ENCODE measurements at places on chromosomes 3 and 15.

DNA sequence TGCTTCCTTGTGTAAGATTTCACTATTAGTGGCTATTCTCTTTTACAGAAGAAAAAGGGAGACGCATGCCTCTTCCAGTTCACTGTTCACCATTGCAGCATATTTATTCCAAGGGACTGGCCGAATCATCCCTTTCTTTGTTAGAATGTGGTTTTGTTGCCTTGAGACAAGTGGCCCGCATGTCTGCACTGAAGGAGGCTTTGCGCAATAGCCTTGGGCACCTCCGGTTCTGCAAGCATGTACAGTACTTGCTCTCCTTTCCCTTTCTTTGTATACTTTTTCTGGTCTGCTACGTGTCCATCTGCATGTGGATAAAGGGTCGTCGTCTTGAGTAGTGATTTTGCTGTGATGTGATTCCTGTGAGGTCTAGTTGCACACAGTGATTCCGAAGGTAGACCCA, 43.0 kb downstream of the FLNB start:
- DNase-seq = no peak

- DNase-seq = no peak
Measured at GRCh38 chr3:141454906-141455602, 31.8 kb upstream of the RASA2 start.

GRCh38 chr15:38996111-38996631, 431.6 kb upstream of the RASGRP1 start:
- no peak for DNase-seq

- no peak for DNase-seq
Measured at GRCh38 chr3:12730506-12731242, 28.4 kb downstream of the TMEM40 start.

GRCh38 chr3:122754929-122755328, 38.7 kb downstream of the HSPBAP1 start:
- no peak for DNase-seq

GRCh38 chr3:133986311-133986710, 43.4 kb downstream of the SLCO2A1 start:
- DNase-seq = no peak

GRCh38 chr3:3031326-3031725, 78.8 kb downstream of the IL5RA start:
- no peak for DNase-seq

- DNase-seq = no peak
Measured at GRCh38 chr3:29758434-29759322, 477.8 kb downstream of the RBMS3 start.

GRCh38 chr15:94925680-94926079, 694.3 kb downstream of the MCTP2 start:
- no peak for DNase-seq

GRCh38 chr3:189169728-189170127, 2.0 kb upstream of the TPRG1 start:
- no peak for DNase-seq

- DNase-seq = peak; percentile 27
Measured at GRCh38 chr3:188060840-188061544, 93.0 kb upstream of the LPP start.

DNA sequence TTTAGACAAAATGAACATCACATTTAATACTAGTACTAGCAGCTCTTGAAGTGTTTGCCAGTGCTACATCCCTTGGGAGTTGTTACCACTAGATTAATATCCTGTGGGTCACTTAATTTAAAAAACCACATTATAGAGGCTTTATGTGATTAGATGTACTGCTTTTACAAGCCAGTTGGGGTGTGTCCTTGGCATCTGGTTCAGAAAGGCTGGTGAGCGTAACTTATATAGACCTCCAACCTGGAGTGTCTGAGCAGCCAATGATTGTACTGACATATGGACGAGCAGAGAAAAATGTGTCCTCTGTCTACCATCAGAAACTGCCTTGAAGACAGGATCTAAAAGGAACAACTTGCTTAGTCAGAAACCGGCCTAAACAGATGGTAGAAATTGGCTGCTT, 306.2 kb upstream of the ATP11B start:
- no peak for DNase-seq

- no peak for DNase-seq
Measured at GRCh38 chr3:2976212-2976611, 134.0 kb downstream of the IL5RA start.

- no peak for DNase-seq
Measured at GRCh38 chr3:13865581-13865980, 14.3 kb downstream of the WNT7A start.

- no peak for DNase-seq
Measured at GRCh38 chr3:193704431-193704830, 111.4 kb downstream of the OPA1 start.

DNA sequence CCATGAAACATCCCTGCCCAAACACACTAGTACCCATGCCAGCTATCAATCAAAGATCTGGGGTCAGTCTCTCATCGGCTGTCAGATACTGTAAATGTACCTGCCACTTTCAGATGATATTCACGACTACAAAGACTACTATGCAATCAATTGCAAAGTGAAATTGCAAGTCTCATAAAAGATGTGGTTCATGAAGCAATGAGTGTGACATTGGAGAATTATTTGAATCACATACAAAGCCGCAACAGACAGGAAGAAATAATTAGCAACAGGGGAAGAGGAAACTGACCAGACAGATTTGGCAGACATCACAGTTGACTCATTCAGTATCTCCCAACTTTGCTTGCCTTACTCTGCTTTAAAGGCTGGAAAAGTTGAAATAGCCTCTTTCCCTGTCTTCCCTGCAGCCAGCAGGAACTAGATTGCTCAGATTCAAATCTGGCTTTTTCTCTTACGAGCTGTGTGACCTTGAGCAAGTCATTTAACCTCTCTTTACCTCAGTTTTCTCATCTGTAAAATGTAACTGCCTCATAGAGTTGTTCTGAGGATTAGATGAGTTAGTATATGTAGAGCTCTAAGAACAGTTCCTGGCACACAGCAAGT, 95.7 kb upstream of the C3orf80 start:
- DNase-seq = no peak

- DNase-seq = no peak
Measured at GRCh38 chr3:62723166-62723913, 151.9 kb downstream of the CADPS start.

- no peak for DNase-seq
Measured at GRCh38 chr15:65611888-65612615, 1.1 kb upstream of the INTS14 start.

DNA sequence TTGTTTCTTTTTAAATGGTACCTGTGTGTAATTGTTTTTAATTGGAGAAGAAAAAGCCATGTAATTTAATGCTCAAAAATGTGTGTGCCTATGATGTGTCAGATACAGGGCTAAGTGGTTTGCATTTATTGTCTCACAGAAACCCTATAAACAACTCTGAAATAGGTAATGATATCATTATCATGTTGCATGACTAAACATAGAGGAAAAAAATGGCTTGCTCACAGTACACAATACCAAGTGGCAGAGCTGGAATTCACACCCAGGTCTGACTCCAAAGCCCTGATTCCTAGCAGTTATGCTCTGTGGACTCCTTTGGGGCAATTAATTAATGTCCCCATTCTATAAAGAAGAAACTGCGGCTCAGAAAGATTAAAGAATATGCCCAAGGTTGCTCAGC, 237.4 kb upstream of the TRIM42 start:
- DNase-seq = no peak

- no peak for DNase-seq
Measured at GRCh38 chr3:38126121-38126892, 10.6 kb downstream of the ACAA1 start.

DNA sequence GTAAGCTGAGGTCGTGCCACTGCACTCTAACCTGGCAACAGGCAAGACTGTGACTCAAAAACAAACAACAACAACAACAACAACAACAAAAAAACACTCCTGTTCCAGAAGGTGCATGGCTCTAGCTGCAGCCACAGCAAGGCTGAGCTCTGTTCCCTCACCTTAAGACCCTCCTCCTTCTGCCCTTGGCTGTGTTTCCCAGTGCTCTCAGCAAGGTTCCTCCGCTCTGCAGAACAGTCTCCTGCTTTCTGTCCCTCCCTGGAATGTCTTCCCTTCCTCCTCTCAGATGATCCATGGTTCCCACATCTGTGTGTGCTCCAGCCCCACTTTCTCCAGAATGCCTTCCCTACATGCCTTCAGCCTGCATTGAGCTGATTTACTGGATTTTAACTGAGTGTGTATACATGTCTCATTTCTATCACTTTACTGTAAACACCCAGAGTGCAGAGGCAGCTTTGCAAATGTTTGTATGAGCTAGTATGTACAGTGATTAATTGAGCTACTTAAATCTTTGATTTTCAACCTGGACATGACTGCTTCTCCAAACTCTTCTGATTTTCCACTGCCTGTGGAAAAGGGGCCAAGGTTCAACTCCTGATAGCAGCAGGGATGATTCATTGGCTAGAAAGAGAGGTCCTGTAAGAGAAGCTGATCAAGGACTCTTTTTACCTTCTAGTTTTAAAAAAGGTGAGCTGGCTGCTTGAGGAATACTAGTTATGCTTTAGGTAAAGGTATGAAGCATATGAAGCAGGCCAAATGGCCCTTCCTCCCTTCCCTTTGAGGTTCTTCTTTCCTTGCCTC, 14.7 kb downstream of the ANKUB1 start:
- DNase-seq = no peak

DNA sequence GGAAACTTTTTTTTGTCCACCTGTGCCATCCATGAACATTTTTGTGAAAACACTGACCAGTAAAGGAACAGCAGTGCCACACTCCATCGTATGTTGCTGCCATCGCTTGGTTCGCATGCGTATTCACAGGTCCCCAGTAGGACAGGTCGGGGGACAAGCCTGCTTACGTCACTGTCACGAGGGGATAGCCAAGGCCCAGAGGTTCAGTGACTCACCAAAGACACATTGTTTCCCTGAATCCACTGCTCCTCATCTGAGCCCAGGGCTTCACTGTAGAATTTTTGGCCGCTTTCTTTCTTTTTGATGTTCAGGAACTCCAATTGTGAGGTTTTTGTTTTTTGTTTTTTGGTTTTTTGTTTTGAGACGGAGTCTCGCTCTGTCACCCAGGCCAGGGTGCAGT, 5.9 kb downstream of the ADPRH start:
- DNase-seq = no peak

- DNase-seq = no peak
Measured at GRCh38 chr3:130537673-130538304, 20.8 kb downstream of the COL6A6 start.

DNA sequence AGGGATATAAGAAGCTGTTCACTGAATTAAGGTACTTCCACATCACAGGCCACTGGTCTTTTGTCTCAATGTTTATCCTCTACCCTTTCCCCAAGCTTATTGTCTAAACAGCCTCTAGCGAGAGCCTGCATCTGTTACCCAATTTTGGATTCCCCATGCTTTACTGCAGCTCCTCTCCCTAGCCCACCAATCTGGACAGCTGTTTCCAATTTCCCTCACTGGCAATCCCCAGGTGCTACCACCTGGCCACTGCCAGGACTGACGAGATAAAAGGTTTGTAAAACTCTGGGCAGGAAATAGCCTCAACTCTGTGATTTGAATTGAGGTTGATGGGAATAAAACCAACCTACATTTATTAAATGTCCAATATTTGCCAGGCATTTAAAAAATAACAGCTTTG, 58.0 kb upstream of the TEX9 start:
- DNase-seq = no peak

GRCh38 chr3:180855364-180855763, 57.1 kb upstream of the FXR1 start:
- DNase-seq = no peak

DNA sequence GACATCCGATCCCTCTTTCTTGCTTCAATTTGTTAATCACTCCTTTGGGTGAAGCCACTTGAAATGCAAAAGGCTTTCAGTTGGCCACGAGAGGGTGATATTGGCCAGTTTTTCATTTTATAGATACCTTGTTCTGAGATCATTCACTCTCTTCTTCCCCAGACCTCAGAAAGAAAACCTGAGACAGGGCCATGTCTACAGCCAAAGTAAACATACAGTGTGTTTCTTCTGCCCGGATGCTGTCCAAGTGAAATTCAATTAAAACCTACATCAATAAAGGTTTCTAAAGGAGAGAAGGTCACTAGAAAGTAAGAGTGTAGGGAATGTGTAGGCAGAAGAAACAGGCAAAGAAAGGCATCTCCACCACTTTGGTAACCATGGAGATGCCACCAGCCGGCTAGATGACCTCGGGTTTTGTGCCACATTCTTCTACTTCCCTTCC, 39.5 kb upstream of the FMN1 start:
- no peak for DNase-seq

GRCh38 chr3:101781166-101781565, 2.2 kb downstream of the NXPE3 start:
- DNase-seq = no peak

DNA sequence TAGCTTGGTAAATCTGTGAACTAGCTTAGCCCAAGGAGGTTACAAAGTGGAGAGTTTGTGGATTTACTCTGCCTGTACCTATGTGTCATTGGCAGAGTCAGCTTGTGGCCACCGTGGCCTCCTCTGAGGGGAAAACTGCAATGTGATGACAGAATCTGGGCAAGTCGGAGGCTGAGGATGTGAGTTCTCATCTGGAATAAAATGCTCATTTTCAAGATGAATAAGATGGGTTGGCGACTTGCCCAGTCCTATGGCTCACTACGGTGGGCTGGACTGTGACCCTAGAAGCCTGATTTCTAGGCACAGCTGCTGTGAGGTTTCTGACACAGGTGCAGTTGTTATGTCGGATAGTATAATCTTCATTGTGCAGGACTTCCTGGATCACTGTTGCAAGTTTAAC, 83.7 kb downstream of the ETV5 start:
- no peak for DNase-seq

GRCh38 chr3:66830301-66830700, 167.8 kb upstream of the KBTBD8 start:
- no peak for DNase-seq

GRCh38 chr3:45938864-45939263, 4.4 kb upstream of the CXCR6 start:
- peak; percentile 82 for DNase-seq

DNA sequence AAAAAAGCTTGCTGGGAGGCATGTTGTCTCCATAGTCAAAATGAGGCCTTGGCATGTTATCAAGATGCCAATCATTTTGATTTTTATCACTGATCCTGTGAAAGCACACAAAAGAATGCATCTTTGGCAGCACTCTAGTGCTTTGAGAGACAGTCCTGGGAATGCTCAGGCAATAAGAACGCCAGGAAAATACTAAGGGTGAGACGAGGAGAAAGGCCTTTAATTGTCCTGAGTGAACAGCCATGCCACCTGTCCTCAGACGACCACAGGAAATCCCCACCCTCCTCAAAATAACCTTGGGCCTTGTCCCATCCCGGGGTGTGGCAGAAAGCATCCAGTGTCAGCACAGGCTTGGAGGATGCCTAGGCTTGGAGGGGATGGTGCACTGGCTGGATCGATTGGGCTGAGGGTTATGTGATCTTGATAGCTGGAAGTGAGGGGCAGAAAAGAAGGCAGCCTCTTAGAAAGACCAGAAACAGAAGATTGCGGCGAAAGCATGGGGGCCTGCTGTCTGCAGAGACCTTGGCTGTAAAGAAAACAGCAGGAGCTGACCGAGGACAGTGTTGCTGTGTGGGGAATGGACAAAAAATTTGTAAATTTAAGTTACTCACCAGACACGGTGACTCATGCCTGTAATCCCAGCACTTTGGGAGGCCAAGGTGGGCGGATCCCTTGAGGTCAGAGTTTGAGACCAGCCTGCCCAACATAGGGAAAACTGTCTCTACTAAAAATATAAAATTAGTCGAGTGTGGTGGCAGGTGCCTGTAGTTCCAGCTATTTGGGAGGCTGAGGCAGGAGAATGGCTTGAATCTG, 7.3 kb downstream of the TMEM158 start:
- DNase-seq = no peak

Data from T-cell (primary cell).